Stimulated activated CD8-positive, alpha-beta memory T cell treated with anti-CD3 and anti-CD28 coated beads, Interleukin-7, amount 100 ng/mL, for 24 hours (primary cell): ENCODE measurements at places on chromosomes 1 and 21.

- DNase-seq: no peak
Measured at GRCh38 chr1:206581571-206581981, 30.7 kb downstream of the EIF2D start.

- no peak for DNase-seq
Measured at GRCh38 chr1:109475261-109475660, 8.4 kb upstream of the ATXN7L2 start.

DNA sequence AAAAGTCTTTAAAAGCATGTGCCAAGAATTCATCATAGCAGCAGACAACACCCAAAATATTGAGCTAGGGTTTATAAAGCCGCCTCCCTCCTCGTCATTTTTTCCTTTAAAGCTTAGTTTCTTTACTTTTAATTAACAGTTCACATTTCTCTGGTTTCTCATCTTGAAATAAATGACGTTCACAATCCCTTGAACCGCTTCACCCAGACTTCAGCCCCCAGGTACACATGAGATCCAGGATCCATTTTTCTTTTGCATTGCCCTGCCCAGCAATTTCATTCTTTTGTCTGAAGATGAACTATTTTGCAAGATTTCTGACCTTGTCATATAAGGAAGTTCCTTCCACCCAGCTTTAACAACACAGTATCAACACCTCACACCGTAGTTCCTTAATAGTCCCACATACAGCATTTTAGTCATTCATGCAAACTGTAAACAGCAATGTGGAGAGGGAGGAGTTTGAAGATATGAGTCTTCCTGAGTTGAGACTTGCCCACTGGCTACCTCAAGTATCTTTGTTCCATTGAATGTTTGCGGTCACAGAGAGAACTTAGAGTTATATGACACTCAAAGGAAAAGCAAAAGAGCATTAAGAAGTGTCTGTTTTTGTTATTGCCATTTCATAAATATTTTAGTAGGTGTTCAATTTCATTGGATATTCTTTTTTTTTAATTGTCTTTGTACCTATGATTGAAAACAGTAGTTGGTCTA is 35.3 kb upstream of the CACYBP start:
- DNase-seq: no peak

DNA sequence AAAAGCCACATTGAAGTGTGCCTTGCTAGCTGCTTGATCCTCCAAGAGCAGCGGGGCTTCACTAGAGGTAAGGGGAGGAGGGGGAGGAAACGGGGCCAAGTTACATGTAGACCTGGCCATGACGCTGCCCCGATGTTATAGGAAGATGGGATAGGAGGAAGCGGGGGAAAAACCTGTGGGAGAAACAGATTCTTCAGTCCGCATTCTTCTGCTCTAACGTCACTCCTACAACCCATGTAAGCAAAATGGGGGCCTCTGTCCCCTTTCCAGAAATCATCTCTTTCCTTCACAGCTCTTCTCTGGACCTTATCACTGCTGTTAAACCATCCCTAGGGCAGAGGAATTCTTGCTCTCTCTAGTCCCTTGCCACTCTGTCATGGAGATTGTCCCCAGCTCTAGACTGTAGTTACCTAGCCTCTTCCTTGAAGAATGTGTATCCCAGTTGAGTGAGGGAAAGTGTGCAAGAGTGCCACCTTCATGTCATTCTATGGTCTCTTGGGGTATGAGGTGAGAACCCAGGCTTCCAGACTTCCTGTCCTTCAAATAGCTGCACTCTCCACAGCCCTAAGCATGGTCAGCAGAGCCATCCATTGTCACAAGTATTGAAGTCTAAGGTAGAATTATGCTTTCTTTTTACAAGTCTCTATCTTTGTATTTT is 11.4 kb downstream of the PLEKHO1 start:
- no peak for DNase-seq

- DNase-seq: no peak
Measured at GRCh38 chr1:66764994-66765578, 12.8 kb downstream of the DYNLT5 start.

- DNase-seq: no peak
Measured at GRCh38 chr1:110927484-110928075, 36.1 kb downstream of the LRIF1 start.

GRCh38 chr1:166057650-166058049 is 109.2 kb downstream of the FAM78B start:
- no peak for DNase-seq

GRCh38 chr1:103144681-103145080 is 36.4 kb upstream of the COL11A1 start:
- no peak for DNase-seq

- DNase-seq: no peak
Measured at GRCh38 chr1:211750599-211750998, 75.2 kb upstream of the NEK2 start.

DNA sequence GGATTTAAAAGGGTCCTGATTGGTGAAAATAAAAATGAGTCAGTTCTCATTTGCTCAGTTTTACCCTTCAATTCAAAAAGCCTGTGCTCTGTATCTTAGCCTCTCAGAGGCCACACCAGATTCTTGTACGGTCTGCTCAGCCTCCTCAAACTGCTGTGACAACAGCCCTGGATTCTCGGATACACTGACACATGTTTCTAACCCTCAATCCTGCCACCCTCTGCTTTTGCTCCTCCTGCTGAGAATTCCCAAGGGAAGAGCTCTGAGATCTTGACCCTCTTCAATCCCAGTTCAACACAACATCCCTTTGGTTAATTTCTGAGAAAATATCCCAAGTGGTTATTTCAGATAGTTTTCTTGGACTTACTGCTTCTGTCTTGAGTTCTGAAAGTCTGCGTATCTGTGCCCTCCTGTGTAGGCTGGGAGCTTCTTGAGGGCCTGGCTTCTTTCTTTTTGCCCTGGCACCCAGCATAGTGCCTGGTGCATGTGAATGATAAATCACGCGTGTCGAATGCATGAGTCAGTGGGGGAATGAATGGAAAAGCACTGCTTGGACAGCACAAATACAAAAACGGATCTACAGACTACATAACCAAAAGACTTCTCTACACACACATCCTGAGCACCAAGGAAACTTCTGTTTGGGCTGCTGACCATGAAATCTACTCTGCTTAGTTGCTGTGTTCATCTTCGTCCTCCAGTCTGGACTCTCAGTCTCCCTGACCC is 24.5 kb downstream of the IRF2BP2 start:
- no peak for DNase-seq

- DNase-seq: no peak
Measured at GRCh38 chr1:111161843-111162487, 21.9 kb downstream of the CEPT1 start.

DNA sequence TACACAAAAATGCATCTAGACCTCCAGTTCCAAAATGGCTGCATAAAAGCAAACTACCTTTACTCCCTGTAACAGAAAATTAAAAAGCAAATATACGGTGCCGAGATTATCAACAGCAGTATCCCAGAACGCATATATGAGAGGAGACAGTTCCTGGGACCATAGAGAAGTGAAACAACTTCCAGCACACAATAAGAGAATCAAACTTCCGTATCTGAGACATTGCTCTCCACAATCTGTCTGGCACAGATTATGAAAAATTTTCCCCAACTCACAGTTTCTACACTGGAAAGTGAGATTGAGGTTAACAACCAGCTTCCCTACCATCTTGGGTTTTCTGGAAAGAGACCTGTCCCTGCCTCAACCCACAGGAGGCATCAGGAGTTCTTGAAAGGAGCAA is 47.2 kb upstream of the ST6GALNAC3 start:
- no peak for DNase-seq

GRCh38 chr1:74830766-74831165 is 97.8 kb downstream of the TYW3 start:
- no peak for DNase-seq
